ACHN (cell line): ENCODE measurements at places on chromosomes 6 and 20.

DNA sequence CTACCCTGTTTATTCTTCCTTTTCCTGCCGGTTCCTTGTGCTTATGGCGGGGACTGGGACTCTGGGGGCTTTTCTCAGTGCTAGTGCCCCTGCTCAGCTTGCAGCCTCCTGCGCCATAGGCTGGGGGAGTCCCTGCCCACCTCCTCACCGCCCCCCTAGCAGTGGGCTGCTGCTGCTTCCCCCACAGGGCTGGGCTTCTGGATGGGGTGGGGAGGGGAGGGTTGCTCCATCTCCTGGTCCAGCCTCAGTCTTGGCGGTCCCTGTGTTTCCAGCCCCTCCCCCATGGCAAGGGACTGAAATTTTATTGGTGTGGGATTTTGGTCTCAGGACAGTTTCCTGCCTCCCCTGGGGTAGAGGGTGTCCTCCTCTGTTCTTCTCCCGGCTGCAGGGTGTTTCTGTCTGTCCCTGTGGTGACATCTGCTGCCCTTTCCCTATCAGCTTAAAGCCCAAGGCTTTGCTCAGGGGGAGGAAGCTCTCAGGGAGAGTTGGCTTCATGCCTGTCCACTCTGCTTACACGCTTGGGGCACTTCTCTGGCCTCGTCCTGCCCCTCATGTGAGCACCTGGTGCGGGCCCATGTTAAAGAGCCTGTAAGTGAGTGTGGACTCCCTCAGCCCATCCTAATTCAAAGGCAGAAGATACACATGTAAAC is 100.6 kb downstream of the HIVEP1 start:
- DNase-seq, result peak; percentile 31

GRCh38 chr20:41050361-41051008 is 21.9 kb downstream of the TOP1 start:
- DNase-seq, result no peak

DNA sequence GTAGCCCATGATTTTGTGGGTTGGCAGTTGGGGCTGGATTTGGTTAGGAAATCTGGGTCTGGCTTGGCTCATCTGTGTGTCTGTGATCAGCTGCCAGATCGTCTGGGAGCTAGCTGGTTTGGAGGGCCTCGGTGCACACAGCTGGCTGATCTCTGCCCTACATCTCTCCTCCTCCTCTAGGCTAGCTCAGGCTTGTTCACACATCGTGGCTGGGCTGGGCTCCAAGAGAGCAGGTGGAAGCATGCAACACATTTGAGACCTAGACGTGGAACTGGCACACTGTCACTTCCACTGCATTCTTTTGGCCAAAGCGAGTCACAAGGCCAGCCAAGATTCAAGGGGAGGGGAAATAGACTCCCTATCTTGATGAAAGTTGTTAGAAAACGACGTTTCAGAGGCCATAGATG is 15.9 kb downstream of the NDUFAF5 start:
- DNase-seq, result peak; percentile 80

DNA sequence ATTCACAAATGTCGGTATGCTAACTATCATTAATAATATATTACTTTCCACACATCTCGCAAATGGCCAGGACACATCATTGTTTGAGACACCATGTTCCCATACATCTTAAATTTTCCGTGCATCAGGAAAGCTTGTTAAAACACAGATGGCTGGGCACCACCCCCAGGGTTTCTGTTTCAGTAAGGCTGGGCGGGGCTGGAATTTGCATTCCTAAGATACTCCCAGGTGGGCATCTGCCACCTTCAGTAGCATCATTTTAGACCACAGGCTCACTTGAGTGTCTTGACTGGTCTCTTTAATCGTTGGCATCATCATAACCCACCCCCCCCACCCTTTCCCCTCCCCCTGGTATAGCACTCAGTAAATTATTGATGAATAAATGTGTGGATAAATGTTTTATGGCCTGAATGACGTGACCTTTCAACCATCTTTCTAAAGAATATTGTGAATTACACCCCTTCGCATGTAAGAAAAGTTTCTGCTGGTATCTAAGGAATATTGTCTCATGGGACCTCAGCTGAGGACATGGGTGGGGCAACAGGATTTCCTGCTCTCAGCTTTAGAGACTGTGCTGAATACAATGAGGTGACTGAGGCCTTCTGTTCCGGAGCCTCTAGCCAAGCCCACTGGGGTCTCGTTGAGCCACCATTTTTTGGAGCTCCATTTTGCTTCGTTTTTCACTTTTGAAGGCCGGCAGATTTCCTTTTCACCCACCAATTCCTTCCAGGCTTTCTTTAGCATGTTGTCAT is 124.1 kb upstream of the NEDD9 start:
- no peak for DNase-seq

DNA sequence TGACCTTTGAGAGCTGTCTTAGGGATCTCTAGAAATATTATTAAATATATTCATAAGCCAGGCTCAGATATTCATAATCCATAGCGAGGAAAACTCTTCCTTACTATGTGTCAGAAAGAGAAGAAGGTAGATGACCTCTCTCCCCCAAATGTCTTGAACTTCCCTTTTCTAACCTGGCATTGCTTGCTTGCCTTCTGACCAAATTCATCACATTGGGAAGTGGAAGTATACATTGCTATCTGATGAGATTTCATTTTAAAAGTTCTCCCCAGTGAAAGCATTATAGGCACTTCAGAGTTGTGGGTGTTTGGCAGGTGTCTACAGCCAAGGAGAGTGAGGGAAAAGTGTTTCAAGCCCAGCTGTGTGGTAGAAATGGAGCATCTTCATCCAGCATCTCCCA is 197.3 kb downstream of the ZFAND3 start:
- no peak for DNase-seq

- peak; percentile 75 for DNase-seq
Observed at GRCh38 chr6:56279331-56280080, 32.1 kb upstream of the COL21A1 start.

GRCh38 chr6:64186592-64186991 is 551.0 kb downstream of the PHF3 start:
- DNase-seq, result no peak

DNA sequence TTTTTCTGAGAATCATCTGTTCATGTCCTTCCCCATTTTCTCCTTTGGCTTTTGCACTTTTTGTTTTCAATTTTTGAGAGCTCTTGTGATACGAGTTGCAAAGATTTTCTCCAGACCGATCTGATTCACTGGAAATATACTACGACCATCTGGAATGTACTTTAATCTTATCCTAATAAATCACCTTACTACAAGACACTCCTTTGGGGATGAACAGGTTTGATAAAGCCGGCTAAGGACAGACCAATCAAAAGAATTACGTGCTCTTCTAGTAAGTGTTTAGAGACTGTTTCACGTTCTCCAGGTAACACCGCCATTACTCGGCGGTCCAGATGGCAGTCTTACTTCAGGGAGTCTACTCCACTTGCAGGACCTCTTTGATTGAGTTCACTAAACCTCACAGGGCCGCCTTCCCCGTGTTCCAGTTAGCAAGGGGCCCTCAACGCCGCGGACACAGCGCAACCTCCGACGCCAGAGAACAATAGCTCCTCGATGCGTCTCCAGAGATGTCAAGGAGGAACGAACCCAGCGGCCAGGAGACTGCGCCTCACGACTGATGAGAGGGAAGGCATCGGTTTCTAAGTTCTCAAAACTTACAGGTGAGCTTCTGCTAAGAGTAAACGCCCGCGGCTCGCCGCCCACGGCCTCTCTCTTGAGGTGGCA is 920 bp upstream of the WTAP start:
- no peak for DNase-seq

GRCh38 chr6:21208796-21209186 is 384.8 kb upstream of the SOX4 start:
- no peak for DNase-seq

GRCh38 chr6:53426667-53427270 is 78.0 kb upstream of the ELOVL5 start:
- DNase-seq, result no peak

DNA sequence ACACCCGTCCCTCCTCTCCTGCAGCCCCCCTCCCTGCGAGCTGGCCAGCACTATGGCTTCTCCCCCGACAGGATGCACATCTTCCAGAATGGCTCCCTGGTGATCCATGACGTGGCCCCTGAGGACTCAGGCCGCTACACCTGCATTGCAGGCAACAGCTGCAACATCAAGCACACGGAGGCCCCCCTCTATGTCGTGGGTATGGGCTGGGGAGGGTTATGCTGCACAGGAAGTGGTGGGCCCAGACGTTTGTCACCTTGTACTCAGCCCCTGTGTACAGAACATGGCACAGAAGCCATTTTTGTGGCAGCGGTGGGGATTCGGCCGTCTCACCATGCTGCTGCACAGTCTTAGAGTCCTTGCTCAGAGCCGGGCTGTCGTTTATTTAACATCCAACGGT is 29.0 kb upstream of the SRF start:
- no peak for DNase-seq
